Germinal center (tissue), 1 donor: ENCODE measurements at places on chromosomes 7 and 10.

DNA sequence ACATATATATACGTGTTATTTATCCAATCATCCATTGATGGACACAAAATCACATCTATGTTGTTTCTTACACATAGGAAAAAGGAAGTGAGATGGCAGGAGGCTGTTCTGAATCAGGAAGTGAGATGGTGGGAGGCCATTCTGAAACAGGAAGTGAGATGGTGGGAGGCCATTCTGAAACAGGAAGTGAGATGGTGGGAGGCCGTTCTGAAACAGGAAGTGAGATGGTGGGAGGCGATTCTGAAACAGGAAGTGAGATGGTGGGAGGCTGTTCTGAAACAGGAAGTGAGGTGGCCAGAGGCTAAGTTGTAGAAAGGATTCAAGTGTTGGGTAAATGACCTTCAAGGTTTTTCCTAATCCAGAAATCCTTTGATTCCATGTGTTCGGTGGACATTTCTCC lies 921.5 kb downstream of the TYW1 start:
- DNase-seq: peak; percentile 6

GRCh38 chr10:84204122-84204521 lies 9.8 kb downstream of the CDHR1 start:
- DNase-seq: peak; percentile 42

DNA sequence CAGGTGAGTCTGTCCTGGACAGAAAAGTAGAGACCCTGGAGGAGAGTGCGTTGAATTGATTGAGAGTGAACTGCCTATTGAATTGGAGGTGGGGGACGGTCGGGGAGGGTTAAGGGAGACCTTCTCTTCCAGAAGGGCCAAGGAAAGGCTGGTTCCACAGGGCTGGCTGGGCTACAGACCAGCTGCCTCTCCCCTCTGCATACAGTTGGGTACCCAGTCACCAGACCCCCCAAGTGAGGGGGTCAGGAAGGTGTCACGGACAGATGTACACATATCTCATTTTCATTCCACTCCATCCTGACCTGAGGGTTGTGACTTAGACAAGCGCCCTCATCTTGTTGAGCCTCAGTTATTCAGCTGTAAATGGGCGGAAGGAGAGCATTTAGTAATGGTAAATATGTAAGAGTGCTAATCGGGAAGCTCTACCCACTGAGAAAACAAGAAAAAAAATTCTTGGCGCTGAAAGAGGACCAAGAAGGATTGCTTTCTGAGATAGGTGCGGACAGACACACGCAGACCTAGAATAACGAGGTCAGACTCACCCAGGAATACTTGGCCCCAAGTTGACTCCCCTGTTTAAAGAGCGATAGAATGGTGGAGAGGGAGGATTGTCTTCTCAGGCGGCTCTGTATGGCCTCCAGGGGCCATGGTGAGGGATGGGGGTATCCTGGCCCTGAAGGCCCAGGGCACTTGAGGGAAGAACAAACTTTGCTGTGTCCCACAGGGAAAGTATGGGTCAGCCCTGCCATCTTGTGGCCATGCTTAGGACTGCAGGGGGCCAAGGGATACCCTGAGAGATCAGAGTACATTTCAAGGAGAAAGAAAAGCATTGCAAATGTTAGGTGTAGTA lies 7.2 kb upstream of the MBL2 start:
- DNase-seq: peak; percentile 65

GRCh38 chr7:134315679-134316538 lies 821 bp downstream of the SLC35B4 start:
- DNase-seq: no peak

DNA sequence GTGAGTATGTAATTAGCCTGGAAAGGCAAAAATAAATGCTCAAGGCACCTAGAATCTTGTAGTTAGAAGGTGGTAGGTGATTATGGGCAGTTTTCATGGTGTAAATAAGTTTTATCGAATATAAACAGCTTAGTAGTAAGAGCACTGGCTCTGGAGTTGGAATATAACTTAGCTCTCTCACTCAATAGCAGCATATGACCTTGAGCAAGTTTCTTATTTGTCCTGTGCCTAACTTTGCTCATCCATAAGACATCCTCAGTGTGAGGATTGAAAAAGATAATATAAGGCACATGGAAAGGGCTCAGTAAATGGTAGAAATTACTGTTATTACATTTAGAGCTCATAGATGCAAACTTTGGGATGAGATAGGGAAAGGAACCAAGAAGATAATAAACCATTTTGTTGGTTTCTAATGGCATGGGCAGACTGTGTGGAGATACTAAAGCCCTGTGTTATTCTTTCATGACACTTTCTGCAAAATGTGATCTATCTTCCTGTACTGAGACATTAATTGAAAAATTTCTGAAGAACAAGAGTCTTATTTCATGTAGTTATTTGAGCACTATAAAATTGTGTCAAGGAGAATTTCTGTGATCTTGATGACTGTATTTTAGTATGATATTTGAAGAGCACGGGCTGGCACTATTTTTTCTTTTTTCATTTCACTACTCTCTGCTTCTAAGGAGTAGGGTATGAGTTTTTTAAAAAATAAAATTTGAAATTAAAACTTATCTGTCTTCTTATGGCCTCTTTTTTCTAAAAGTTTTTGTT lies 3.1 kb downstream of the SLK start:
- no peak for DNase-seq

DNA sequence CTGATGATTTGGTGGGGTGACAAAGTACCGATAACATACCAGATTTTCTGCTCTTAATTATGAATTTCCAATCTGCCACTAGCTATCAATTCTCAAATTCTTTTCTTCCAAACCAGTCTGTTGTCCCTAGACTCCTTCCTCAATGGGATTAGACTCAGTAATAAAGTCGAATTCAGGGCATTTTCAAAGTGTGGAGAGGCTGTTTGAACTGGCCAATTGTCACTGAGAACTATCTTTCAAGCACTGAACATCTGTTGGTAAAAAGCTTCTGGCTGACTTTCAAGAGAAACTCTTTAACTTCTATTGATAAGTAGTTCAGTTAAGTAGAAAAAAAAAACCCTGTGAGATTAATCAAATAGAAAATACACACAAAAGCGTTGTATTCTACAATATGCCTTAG lies 108.9 kb downstream of the SAMD9 start:
- no peak for DNase-seq
